ENCODE measurements at places on chromosomes 2 and 18. TPM values are rescaled to one million over a fixed set of nuclear protein-coding genes. Genes with fewer than 3 reads are reported as not detected.

DNA sequence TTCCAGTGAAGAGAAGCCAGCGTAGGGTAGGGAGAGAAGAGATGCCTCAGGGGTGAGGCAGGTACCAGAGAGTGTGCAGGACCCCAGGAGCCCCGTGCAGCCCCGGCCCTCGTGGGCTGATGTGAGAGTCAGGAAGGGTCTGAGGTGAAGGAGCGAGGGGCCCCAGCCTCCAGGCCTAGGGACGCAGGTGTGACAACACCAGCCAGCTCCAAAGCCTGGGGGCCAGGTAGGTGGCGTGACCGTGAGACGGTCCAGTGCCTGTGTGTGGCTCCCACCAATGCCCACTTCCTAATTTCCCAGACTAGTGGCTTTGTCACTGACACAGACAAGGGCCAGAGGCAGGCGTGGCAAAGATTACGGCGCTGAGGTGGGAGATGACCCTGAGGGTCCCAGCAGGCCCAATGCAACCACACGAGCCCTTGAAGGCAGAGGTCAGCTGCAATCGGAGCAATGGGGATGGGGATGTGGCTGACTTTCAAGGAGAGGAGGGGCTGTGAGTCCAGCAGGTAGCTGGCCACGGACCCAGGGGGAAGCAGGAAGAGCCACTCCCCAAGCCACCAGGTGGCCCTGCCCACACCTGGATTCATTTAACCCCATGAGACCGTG is 86.0 kb upstream of the SNTG2 start:
- peaks cover 12% of the 10 kb centered on the region for H3K4me1 ChIP-seq
- H3K27me3 ChIP-seq, result peaks cover 9% of the 10 kb centered on the region
- DNase-seq, result no peak
- no peak overlapping the region for H3K4me3 ChIP-seq
- no peak overlapping the region for H3K27ac ChIP-seq
- no peaks in the 10 kb centered on the region for H3K36me3 ChIP-seq

GRCh38 chr2:222912117-222912516 is 51.3 kb downstream of the ACSL3 start:
- DNase-seq, result no peak
- no peaks in the 10 kb centered on the region for H3K27me3 ChIP-seq
- peaks cover 17% of the 10 kb centered on the region for H3K4me1 ChIP-seq
- no peak overlapping the region for H3K27ac ChIP-seq
- peaks cover 6% of the 10 kb centered on the region for H3K36me3 ChIP-seq

DNA sequence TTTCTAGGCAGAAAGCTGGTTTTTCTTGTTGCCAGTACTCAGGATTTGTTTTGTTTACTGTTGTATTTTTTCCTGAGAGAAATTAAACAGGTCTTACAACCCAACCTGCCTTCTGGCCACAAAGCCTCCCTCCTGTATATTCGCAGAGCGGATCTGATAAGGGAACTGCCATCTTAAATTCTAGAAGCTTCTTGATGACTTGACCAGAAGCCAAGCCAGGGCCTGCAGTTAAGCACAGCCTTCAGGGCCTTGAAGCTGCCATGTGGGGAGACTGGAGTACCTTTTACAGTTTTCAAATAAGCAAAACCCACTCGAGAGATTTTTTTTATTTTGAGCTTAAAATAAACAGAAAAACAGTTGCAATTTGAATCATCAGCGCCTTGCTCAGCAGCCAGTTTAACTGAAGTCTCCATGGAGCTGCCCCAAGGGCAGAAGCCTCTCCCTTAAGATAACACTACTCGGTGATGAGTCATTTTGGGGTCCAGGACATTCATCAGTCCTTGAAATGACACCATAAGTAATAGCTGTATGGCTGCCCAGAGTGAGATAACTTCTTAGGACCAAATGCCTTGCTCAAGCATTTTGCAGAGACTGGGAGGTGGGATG is 51.5 kb upstream of the PHLPP1 start:
- H3K36me3 ChIP-seq, result peaks cover 2% of the 10 kb centered on the region
- H3K27ac ChIP-seq, result no peak overlapping the region
- DNase-seq, result no peak
- H3K4me1 ChIP-seq, result peaks cover 9% of the 10 kb centered on the region
- H3K4me3 ChIP-seq, result no peak overlapping the region
- H3K27me3 ChIP-seq, result no peaks in the 10 kb centered on the region

GRCh38 chr2:85801871-85802270 is 48.1 kb downstream of the ATOH8 start:
- no peak overlapping the region for H3K4me3 ChIP-seq
- DNase-seq, result no peak
- peaks cover 11% of the 10 kb centered on the region for H3K4me1 ChIP-seq
- H3K27ac ChIP-seq, result no peak overlapping the region

The TRAF3IP1 gene
- 20.7 TPM for total RNA-seq

The AKAIN1 gene
- total RNA-seq, result not detected
